Suprapubic skin (tissue), 4 donors: ENCODE measurements at places on chromosomes 7 and 10. TPM values are rescaled to one million over a fixed set of nuclear protein-coding genes. Genes with fewer than 3 reads are reported as not detected.

GTF2IRD1 gene
- 23.1 TPM for total RNA-seq

ANKRD61 gene
- not detected for total RNA-seq

RBP3 gene
- total RNA-seq = not detected

RHOBTB1 gene
- total RNA-seq = 4.0 TPM

CNNM1 gene
- 4.4 TPM for total RNA-seq

EXOC4 gene
- total RNA-seq = 93.9 TPM

AMZ1 gene
- not detected for total RNA-seq

ODAD2 gene
- not detected for total RNA-seq

ITPRID1 gene
- 4.4 TPM for total RNA-seq

OPN4 gene
- total RNA-seq = 0.34 TPM
